NAMALWA (cell line): ENCODE measurements at places on chromosomes 2 and 18.

- DNase-seq, result no peak
Measured at GRCh38 chr2:32246911-32247310, 17.8 kb downstream of the NLRC4 start.

DNA sequence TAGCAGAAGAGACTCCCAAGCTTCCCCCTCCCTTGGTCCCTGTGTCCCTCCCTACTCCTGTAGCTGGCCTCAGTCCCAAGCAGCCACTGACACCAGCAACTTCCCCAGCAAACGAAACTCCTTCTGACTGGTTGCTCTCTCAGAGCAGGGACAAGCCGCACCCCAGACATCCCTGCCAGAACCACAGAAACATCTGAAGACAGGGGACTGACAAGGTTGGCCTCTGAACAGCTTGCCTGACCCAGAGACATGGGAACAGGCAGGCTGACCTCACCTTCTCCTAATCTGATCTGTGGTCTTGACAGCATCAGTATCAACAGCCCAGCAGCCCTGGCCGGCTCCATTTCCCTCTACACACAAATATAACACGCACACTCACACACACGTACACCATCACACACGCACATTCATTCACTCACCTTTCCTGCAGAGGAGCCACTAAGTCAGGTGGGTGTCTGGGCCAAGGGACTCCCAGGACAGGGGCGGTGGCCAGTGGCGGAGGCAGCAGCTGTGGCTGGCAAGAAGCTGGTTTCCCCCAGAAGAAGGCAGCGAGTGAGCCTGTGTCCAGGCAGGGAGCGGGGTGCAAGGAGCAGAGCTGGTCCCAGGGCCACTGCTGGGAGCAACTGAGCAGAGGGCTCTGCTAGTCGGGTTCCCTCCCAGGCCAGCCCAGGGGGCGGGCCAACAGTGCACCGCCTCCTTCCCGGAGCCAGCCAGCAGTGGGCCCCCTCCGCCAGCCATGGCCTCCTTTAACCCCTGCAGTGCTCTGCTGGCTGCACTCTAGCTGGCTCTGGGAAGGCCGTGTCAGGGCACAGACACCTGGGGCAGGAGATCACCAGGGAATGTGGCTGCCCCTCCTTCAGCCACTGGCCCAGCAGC lies 59.1 kb downstream of the TNS1 start:
- peak; percentile 6 for DNase-seq

DNA sequence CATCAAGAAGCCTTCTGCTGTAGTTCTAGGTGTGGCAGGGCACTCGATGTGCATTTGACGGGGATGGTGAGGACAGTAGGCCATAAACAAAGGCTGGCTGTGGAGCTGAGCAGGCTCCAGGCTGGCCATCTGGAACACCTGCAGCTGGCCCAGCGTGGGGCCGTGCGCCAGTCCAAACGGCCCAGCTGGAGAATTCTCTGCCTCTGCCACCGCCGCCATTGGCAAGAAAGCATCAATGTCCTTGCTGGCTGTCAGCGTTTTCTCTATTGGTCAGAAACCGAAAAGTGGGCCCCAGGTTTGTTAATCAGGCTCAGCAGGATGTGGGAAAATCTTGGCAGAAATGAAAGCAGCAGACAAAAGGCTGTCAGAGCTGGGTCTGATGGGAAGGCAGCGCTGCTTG lies 24.0 kb upstream of the CTIF start:
- DNase-seq, result no peak

DNA sequence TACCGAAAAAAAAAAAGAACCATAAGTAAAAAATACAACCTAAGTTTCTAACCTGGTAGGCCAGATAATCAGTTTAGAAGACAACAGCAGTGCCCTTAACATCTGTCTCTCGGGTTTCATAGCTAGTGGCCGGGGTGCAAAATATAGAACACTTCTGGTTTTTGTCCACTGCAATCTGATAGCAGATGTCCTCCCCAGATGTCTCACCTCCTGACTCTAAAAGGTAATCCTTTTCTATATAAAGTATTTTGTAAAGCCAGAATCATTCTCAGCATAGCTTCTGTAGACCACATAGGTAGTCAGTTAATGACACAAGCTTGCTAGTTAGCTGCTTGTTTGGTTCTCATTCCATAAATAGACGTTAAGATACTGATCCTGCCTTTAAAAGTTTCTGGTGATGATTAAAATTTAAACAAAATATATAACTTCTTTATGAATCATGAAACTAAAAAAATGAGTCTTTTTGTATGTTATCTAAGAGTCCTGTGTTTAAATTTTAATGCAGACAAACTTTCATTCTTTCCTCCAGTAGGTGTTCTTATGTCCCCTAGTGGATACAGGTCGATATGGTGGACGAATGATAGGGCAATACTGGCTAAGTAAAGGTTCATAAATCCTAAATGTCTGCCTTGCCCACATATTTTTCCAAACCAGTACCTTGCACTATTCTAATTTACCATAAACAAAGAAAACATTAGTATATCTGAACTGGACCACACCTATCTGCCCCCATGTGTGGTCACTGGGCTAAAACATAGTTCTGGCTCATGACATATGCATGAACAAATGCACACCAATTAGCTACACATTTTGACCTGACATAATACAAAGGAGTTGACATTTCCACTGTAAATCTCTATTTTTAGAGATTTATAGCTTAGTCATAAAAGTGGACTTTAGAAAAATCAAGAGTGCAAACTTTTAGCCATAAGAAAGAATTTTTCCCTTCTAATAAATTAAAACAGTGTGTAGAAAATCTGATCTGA lies 171.0 kb downstream of the SRBD1 start:
- peak; percentile 92 for DNase-seq
